Right hindlimb (tissue), 1 donor: ENCODE measurements at places on chromosomes 11 and 22.

- no peak for DNase-seq
Observed at GRCh38 chr11:10450462-10451425, 4.3 kb upstream of the AMPD3 start.

- DNase-seq: no peak
Observed at GRCh38 chr11:61756452-61757212, 4.2 kb downstream of the MYRF start.

- DNase-seq: no peak
Observed at GRCh38 chr22:20479612-20480196, 15.9 kb downstream of the KLHL22 start.

GRCh38 chr11:10918275-10918674 lies 60.4 kb upstream of the ZBED5 start:
- DNase-seq: no peak

GRCh38 chr11:123338266-123338800 lies 91.7 kb upstream of the GRAMD1B start:
- no peak for DNase-seq

DNA sequence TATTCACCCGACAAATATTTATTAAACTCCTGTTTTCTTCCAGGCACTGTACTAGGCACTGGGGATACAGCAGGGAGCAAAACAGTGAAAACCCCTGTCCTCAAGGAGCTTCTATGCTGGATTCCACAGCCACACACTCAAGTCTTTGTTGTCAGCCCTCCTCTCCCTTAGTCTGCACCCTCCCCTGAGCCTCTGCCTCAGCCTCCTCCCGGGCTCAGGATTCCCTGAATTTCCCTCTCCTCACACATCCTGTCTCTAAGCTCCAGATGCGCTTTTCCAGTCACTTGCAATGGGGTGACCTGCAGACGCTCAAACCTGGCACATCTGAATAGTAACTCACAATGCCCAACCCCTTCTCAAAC lies 13.5 kb upstream of the TUB start:
- DNase-seq: no peak

GRCh38 chr11:34416088-34416487 lies 22.6 kb upstream of the CAT start:
- no peak for DNase-seq

DNA sequence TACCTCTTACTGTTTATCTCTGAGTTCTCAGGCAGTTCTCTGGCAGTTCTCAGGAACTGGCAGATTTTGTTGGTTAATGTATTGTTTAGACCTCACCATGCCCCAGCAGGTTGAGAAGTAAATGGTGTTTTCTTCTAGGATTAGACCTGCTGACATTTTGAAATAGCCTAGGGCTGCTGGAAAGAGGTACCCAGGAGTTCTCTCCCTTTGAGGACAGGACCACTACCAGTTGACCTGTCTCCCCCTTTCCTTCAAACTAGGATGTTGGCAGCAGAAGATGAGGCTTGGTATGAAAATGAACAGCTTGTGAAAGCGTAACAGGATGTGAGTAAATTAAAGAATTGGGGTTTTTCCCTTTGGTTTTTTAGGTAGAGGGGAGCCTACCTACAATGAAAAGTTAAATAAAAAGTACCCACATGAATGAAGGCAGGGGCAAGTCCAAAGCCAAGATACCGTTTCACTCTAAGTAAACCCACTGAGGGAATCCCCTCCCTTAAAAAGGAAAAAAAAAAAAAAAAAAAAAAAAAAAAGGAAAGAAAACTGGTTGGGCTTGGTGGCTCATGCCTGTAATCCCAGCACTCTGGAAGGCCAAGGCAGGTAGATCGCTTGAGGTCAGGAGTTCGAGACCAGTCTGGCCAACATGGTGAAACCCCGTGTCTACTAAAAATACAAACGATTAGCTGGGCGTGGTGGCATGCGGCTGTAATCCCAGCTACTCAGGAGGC lies 96.2 kb downstream of the PDHX start:
- DNase-seq: no peak

DNA sequence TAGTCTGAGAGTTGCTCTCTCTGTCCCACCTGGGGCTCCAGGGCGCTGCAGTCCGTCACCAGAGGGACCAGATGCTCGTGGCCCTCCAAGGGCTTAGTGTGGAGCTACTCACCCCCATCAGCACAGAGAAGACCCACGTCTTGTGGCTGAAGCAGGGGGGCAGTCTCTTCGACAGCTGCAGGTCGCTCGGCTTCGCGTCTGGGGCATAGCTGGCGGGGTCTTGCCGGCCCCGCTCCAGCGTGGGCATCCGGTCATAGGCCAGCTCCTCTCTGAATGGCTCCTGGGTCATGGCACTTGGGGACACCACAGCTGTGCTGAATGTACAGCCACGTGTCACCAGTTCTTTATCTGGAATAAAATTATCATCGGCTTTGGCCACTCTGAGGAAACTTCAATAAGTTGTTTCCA lies 608 bp downstream of the MLC1 start:
- DNase-seq: no peak

DNA sequence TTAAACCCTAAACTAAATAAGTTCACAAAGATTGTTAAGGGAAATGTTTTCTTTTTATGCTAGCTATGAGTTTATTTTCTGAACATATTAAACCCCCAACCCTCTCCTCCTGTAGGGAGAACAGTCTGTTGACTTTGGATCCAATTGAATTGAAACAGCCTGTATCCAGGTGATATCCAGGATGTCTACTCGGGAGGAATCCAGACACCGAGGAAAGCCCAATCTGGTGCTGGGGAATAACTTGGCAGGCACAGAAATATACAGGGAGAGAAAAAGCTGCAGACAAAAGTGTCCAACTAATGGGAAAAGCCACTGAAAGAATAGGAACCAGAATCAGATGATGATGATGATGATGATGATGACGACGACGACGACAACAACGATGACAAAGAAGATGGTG lies 93.9 kb upstream of the API5 start:
- DNase-seq: no peak

GRCh38 chr11:57150454-57150917 lies 31.3 kb upstream of the LRRC55 start:
- peak; percentile 27 for DNase-seq

DNA sequence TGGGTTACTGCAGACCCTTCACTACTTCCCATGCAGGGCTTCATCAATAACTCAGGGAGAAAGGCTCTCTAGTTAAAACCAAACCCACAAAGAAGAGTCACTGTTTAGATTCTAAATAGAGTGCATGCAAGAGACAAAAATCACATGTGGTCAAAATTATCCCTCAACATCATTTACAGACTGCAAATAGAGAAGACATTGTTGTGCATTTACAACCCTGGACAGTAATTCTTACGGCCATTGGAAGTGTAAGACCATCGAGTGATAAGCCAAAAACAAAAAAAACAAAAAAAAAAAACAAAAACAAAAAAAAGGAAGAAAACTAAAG lies 93.4 kb downstream of the RASSF10 start:
- DNase-seq: no peak

DNA sequence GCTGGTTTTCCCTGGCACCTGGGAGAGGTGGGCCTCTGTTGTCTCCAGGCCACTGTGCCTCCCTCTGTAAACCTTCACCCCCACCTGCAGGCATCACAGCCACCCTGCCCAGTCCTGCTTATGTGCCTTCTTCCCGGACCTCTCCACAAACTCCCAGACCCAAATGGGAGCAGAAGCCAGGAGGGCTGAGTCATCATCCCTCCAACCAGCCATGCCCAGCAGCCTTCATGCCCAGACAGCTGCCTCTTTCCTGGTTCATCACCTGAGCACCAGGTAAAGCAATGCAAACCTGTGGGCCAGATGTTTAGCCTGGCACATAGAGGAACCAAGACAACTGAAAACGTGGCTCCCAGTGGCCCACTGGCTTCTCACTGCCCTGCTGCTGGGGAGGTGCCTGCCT lies 2.1 kb upstream of the TMPRSS4 start:
- no peak for DNase-seq

DNA sequence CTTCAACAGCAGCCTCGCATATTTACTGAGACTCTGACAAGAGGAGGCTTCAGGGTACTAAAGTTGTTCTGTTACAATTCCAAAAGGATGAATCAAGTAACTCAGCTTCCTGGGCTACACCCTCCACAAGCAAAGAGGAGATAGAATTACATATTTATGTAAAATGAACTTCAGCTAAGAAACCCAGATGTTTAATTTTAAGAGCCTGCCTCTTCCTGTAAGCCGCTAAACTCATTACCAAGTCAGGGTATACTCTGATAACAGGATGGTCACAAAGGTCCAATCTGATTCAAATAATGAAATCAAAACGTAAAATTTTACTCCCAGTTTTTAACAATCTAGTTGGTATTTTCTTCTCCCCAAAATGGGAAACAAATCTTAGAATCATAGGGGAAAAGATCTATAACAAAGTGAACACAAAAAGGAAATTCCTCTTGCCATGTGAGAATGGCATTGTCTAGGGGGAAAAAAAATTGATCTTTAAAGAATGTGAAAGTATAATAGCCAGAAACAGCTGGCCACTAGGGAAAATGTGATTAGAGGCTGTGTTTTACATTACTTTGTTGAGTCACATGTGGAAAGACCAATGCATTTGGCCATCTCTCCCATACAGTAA lies 30.9 kb downstream of the CHEK2 start:
- no peak for DNase-seq

GRCh38 chr11:130037058-130037457 lies 32.6 kb upstream of the APLP2 start:
- DNase-seq: no peak

DNA sequence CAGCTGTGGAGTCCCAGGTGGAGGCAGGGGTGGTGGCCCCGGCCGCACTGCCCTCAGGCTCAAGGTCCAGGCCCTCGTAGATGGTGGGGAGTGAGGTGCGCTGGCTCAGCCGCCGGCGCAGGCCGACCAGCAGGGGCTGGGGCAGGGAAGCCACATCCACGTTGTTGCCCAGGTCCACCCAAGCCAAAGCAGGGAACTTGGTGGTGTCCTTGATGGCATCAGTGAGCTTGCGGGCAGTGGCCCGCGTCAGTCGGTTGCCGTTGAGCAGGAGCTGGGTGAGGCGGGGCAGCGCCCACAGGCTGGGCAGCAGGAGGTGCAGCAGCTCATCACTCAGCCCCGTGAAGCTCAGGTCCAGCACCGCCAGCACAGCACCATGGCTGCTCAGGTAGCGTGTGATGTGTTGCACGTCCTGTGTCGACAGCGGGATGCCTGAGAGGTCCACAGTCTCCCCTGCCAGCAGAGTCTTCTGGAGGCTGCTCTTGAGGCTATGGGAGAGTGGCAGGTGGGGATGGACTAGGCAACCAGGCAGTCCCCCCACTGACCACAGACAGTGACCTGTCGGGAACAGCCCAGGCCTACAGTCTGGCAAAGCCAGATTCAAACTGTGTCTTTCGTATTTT lies 6.8 kb downstream of the LRRC75B start:
- no peak for DNase-seq
